ENCODE measurements at places on chromosomes 7 and 10. TPM values are rescaled to one million over a fixed set of nuclear protein-coding genes. Genes with fewer than 3 reads are reported as not detected.

The CCDC3 gene
- 26.1 TPM for total RNA-seq

The IL2RA gene
- not detected for total RNA-seq

DNA sequence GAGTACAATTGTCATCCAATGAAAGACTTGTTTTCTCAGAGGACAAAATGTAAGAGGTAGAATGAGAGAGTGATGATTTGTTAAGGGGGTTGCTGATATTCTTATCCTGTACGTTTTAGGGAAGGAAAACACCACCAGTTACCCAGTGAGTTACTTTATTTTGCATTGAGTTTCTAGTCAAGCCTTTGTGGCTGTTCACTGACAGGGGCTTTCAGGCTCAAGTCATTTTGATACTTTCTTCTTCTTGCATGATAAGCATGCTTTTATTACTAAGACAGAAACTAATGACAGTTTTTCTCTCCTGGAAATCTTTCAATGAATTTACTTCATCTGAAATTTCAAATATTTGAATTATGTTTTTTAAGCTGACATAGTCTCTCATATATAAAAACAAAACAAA lies 710.2 kb upstream of the POM121L12 start:
- DNase-seq = no peak

- DNase-seq = no peak
Measured at GRCh38 chr10:124696446-124697392, 47.5 kb downstream of the FAM53B start.

DNA sequence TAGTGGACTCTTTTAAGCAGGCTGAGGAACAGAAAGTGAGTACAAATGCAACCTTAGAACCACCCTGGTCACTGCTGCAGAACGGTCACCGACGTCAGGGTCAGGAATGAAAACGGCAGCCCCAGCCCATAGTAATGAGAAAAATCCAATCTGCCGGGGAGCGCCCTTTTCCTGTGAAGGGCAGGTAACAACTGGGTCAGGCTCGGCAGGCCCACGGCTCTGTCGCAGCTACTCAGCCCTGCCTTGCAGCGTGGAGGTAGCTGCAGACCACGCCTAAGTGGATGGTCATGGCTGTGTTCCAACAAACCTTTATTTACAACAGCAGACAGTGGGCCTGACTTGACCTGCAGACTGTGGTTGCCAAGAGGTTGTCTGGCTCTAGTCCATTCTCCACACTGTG lies 563.2 kb downstream of the DNAJB6 start:
- no peak for DNase-seq

The PPP1R9A gene
- 22.2 TPM for total RNA-seq

DNA sequence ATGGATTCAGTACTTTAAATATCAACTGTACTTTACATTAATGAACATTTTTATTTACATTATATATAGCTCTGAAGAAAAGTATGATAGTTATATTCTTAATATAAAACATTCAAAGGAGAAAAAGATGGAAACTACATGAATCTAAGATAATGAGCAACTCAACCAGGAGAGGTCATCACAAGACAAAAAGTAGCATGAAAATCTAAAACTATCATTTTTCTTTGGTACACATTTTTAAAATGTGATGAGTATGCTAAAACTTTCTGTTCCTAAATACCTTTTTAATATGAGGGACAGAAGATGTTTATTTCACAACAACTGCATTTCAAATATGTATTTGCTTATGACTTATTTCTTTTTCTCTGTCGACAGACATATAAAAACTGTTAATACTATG lies 2.4 kb downstream of the CNTNAP2 start:
- no peak for DNase-seq

DNA sequence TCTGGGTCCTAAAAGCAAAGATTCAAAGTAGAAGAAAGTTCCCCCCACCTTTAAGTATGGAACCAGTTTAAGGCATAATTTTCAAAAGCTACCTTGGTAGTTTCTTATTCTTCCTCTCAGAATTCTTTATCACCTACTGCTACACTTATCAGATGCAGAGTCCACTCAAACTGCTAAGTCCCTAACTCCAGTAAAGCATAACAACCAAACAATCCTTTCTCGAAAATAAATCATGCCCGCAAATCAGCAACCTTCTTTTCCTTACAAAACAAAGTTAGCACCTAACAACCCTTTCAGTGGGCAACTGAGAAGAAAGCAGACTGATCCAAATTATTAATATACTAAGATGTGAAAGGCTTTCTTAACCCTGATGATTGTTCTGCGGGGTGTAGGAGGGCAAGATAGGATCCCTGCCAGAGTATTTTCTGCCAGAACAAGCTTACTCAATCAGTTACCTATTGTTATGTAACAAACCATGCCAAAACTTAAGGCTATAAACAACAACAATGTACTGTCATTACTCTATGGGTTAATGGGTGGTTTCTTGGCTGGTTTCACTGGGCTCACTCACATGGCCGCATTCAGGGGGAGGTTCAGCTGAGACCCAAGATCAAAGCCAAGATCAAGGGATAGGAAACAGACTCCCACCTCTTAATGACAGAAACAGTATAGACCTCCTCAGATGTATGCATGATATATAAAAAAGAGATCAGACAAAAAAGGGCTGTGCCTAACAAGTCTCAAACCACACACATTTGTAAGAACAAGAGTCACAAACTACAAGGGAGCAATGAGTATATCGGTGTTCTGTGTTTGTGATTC lies 42.0 kb downstream of the CCDC6 start:
- DNase-seq = no peak

DNA sequence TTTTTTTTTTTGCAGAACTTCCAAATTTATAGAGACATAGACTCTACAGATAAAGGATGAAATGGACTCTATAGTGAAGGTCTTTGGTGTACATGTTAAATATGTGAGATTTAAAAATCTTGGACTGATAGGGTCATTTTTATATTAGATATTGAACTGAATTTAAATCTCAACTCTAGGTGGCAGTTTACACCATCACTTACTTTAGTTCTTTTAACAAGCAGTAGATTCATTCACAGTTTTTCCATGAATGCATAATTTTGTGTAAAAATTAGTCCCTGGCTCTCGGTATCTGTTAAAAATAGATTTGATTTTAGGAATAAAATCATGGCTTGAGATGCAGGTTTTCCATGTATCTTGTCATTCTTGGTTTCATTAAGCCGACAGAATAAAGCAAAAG lies 31.1 kb upstream of the SNX13 start:
- no peak for DNase-seq

The LRMDA gene
- total RNA-seq = 19.4 TPM

DNA sequence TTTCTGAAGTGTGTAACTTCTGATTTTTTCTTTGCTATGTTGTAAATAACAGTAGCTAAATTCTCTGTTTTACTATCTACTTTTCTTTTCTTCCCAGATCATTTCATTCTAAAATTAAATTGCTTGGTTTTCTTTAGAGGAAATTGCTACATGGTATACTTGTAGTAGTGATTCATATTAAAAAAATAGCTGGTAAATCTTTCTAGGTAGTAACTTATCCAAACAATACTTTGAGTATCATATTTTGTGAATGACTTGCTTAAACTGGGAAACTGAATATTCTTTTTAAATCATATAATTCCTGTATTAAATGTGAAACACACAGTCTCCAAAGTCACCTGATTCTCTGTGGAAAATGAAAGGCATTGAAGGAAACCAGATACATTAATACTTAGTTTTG lies 85.5 kb downstream of the ZNRF2 start:
- DNase-seq = no peak

DNA sequence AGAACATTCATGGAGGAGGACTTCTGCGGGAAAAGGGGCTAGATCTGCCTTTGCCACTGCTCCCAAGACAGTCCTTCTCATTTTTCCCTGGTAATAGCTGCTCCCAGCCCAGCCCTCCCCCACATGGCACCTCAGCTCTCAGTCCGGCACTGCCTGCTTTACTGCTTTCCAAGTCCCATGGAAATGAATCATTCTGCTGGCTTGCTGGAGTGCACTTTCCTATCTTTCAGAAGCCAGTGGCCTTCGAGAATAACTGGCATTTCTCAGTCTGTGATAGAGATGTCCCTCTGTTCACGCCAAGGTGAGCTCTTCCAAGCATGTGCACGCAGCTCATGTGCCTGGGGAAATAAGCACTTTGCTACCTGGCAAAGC lies 61.4 kb downstream of the SYPL1 start:
- DNase-seq = no peak

The TDRD1 gene
- 0.18 TPM for total RNA-seq

DNA sequence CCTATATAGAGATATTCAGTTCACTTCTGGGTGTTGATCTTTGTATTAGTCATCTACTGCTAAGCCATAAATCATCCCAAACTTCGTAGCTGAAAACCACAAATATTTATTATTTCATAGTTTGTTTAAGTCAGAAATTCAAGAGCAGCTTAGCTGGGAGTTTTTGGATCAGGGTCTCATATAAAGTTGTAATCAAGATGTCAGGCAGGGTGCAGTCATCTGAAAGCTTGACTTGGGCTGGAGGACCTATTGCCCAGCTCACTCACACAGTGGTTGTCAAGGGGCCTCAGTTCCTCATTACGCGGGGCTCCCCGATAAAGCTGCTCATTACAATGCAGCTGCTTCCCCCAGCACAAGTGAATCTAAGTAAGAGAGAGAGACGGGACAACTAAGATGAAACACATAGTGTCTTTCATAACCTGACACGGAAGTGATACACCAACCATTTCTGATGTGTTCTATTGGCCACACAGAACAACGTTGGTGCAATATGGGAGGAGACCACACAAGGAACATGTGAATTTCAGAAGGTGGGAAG lies 15.7 kb downstream of the PPP1R3C start:
- no peak for DNase-seq

GRCh38 chr7:148276314-148277041 lies 314.1 kb upstream of the C7orf33 start:
- no peak for DNase-seq

- DNase-seq = no peak
Measured at GRCh38 chr7:25968205-25968993, 183.6 kb upstream of the NFE2L3 start.

The CAMK2B gene
- total RNA-seq = 0.23 TPM

GRCh38 chr10:23081221-23081750 lies 14.1 kb upstream of the MSRB2 start:
- DNase-seq = no peak

The DRGX gene
- total RNA-seq = not detected
